ENCODE measurements at places on chromosomes 11 and 22.

- peak; percentile 93 for DNase-seq
Measured at GRCh38 chr22:37559901-37560607, at the start of gene CDC42EP1. TSS of gene CDC42EP1 (plus strand) at chr22:37560480. CDS start at chr22:37566350, 5,870 bp downstream.

DNA sequence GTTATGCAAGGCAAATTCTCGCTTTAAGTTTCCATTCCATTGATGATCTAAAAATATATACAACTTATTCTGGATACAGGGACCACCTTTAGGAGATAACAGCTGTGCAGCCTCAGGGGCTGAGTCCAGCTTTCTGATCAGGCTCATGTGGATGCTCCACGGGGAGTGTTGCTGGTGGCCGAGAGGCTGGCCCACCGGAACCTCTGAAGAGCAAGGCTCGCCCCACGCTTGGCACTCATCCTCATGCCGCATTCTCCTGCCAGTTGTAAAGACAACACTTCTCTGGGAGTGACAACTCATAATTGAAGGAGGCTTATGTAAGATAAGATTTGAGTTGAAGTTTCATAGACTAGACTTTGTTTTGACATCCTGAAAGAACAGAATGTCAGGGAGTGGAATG, 123.5 kb downstream of the MPPED1 start:
- DNase-seq: no peak

GRCh38 chr22:42819412-42820044, 37.5 kb downstream of the ARFGAP3 start:
- DNase-seq: no peak

DNA sequence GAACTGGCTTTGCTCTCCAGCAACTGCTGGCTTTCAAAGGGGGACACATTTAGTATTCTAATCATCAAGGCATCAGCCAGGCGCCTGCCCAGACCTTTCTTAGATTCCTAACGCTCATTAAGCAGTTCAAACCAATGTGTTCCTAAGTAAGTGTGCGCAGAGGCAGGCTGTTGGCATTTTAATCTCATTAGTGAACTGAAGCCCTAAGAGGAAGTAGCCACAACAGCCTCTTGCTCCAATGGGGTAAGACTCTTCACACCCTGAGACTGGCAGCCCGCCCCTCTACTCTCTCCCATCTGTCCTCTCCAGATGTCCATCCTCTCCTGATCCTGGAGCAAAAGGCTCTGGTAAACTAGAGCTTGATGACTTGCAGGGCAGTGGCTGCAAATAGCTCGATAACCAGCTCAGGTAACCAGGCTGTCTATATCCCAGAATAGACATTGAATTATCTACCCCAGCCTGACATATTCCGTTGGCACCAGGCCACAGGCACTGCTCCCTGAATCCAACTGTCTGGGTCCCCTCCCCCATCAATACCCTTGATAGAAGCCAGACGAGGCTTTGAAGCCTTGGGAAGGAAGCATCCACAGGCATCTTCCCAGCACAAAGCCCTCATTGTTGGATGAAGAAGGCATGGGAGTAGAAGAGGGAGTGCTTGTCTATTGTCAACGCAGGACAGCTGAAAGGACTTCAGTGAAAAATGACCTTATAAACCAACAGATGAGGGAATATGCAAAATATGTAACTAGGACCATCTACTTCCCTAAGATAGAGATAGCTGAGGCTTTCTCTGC, 321.1 kb downstream of the TENM4 start:
- DNase-seq: no peak

DNA sequence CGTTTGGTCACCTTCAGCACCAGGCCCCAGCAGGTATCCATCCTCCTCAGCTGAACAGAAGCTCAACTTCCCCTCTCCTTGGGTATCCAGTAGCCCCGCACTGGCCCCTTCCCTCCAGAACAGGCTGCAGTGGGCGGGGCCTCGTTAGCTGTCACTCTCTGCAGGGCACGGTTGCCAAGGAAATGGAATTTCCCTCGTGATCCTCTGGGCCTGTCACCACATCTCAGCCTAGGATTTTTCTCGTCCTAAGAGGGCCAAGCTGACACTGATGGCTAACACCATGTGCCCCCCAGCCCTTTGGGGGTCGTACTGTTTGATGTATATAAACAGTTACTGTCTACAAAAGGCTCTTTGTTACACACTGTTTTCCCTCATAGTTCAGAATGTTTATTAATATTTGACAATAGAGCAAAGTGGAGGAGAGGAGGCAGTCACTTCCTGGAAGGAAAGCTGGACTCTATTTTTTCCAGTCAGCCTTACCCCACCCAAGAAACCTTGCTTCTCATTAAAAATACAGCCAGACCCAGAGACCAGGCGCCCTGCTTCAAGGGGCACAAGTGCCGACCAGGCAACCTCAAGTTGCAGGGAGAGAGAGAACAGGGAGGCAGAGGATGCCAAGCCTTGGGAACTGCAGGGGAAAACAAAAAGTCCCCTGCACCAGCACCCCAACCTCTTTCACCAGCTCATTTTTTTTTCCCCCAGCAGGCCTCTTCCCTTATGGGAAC, 44.5 kb downstream of the FEZ1 start:
- no peak for DNase-seq

GRCh38 chr11:111001081-111001430, 244.5 kb upstream of the POU2AF2 start:
- DNase-seq: no peak

DNA sequence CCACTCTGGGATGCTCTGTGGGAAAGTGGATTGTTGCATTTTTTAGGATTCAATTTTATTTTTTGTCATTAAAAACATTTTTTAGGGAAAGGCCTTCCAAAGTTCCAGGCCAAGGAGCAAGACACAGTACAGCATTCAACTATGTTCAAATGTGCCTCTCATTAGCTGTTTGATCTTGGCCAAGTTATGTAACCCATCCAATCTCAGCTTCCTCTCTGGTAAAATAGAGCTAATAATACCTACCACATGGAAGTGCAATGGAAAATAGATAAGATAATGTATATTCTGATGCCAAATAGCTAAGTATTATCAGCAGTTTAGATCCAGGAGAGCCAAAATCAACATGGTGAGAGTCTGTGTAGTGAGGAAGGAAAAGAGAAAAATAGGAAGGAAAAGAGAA, 220.3 kb upstream of the SESN3 start:
- DNase-seq: no peak

- no peak for DNase-seq
Measured at GRCh38 chr11:73894725-73895335, 18.0 kb downstream of the PAAF1 start.

DNA sequence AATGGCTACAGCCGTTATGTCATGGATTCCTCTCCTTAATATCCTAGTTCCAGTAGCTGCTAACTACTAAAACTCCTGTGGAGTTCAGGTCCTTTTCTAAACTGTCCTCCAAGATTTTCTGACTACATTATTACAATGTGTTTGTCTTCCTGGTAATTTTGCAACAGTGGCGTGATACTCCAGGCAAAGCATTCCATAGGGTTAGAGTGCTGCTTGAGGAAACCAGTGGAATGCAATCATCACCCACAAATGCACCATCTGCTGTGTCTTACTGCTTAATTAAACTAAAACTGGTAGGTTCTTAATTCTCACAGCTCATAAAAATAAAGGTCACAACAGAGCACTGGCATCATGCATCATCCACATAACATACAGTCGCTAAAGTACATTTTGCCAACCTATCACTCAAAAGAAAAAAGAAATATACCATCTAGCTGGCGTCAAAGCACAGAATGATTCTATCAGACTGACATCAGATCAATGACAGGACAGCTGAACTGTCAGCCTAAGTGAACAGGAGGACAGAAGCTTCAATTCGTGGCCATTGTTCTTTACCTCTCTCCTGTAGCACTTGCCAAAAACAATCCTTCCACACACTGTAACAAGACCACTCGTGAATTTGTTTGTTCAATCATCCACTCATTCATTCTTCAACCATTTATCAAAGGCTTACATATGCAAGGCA, 182.5 kb downstream of the CADM1 start:
- peak; percentile 24 for DNase-seq

DNA sequence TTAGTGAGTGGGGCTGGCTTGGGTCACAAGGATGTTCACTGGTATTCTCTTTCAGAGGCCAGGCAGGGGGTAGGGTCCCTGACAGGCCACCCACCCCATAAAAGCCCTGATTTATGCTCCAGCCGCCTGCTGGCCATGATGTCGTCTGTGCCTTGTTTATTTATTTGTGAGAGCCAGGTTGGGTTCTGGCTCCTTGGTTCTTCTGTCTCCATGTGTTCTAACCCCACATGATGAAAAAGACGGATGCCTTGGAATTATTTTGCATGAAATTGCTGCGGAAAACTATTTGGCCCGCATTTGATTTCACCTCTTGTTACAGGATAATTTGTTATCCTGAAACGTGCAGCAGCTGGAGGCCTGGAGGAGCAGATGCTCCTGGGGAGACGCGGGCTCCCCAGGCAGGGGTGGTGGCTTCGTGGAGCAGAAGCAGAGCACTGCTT, 46.3 kb upstream of the WNT11 start:
- DNase-seq: no peak

GRCh38 chr11:104858882-104859775, 39.1 kb downstream of the CASP12 start:
- no peak for DNase-seq

DNA sequence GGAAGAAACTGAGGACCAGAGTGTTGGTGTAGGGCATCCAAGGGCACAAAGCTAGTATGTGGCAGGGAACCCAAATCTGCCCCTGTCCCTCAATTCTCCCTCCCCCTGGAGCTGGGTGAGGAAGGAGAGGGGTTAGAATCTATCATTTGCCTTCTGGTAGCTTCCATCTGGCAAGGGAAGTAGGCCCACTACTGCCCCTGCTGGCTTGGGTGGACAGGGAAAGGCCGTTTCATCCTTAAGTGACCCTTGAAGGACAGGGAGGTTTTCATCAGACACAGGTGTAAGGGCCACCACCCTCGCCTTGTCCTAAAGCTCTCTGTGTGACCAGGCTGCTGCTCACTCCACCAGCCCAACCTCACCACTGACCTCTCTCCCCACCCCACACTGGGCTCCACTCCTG, 22.1 kb downstream of the NECTIN1 start:
- DNase-seq: no peak

DNA sequence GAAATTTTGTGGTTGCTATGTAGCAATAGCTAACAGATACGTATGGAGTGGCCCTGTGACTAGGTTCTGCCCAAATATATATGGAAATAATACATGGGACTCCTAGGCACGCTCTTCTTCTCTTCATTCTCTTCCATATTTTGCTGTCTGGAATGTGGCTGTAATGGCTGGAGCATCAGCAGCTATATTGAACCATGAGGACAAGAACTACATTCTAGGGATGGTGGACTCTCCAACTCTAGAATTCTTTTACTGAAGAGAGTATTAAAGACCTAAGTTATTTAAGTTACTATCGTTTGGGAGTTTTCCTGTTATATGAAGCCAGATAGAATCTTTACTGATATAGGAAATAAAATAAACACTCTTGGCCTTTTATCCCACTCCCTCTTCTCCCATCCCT, 7.5 kb upstream of the NELL1 start:
- no peak for DNase-seq

- no peak for DNase-seq
Measured at GRCh38 chr11:6225896-6226295, 8.5 kb downstream of the FHIP1B start.

GRCh38 chr11:125954945-125955640, 9.2 kb downstream of the VSIG10L2 start:
- no peak for DNase-seq

- DNase-seq: no peak
Measured at GRCh38 chr11:35711173-35711910, 48.8 kb downstream of the TRIM44 start.

DNA sequence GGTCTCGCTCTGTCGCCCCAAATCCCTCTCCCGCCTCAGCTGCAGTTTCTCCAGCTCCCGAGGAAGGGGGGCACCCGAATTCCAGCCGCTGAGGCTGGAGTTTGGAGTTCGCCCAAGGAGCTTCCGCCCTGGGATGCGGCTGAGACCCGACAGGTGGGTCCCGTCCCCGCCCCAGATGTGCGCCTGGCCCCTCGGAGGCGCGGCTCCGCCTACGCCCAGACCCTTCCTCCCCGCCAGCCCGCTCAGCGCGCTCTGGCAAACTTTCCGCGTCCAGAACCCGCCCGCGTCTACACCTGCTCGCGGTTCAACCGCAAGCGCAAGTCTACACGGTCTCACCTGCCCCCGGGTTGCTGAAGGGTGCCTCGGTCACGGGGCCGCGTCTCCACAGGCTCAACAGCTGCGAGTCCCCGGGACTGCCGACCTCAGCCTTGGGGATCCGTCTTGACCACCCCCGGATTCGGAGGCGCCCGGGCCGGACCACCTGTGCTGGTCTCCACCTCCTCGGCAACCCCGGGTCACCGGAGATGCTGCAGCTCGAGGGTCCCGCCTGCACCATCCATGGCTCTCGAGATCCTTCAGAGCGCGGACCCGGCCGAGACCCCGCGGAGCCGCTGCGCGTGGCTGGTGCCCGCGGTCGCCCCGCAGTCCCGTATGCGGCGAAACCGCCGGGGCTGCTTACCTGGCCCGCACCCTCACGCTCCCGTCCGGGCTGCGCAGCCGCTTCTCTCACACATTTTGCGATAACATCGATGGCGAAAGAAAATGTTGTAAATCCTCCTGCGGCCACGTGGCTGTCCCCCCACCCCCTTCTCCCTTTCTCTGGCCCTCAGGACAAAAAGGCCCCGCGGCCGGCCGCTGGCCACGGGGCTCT, 63.6 kb downstream of the NFAM1 start:
- DNase-seq: peak; percentile 36

- DNase-seq: no peak
Measured at GRCh38 chr11:13135385-13136271, 126.5 kb downstream of the RASSF10 start.

DNA sequence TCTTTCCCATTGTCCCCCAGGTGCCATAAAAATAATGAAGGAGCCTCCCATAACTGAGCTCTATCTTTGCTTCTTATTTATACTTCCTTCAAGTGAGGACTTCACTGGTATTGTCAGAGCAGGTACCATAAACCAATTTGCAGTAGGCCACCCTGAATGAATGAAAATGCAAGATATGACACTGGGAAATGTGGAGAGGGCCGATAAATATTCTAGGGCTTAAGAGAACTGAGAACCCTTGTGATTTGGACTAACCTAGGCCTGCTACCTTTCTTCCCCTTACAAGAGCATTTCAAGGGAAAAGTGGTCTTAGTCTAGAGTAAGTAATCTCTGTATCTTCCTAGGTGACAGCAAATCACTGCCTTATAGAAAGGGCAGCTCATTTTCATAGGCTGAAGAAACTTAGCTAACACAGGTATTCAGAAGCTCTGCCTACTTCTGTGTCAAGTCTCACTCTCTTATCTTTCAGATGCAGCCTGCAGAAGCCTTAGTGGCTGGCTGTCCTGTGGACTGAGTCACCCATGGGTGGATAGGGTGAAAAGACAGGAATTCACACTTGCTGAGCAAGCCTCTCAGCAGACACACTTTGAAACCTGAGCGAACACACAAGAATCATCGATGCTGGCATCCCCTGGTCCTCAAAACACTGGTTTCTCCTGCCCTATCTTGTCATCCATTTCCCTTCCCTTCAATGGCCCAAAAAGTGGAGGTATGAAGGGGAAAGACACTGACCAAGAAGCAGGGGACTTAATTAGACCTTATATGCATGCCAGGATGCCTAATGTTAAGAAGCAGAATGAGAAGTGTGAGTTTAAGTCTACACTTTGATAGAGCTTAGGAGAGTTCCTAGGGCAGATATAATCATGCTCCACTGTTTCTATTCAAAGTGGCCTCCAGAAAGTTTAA, 15.2 kb downstream of the NRIP3 start:
- no peak for DNase-seq

GRCh38 chr11:3984896-3985295, 109.7 kb upstream of the RRM1 start:
- no peak for DNase-seq

GRCh38 chr11:44221456-44221855, 88.5 kb downstream of the ALX4 start:
- DNase-seq: no peak

Data from upper lobe of left lung (tissue), 6 donors.